ENCODE measurements at places on chromosomes 12 and 14.

GRCh38 chr12:102570256-102570655, 89.9 kb upstream of the IGF1 start:
- DNase-seq: no peak

DNA sequence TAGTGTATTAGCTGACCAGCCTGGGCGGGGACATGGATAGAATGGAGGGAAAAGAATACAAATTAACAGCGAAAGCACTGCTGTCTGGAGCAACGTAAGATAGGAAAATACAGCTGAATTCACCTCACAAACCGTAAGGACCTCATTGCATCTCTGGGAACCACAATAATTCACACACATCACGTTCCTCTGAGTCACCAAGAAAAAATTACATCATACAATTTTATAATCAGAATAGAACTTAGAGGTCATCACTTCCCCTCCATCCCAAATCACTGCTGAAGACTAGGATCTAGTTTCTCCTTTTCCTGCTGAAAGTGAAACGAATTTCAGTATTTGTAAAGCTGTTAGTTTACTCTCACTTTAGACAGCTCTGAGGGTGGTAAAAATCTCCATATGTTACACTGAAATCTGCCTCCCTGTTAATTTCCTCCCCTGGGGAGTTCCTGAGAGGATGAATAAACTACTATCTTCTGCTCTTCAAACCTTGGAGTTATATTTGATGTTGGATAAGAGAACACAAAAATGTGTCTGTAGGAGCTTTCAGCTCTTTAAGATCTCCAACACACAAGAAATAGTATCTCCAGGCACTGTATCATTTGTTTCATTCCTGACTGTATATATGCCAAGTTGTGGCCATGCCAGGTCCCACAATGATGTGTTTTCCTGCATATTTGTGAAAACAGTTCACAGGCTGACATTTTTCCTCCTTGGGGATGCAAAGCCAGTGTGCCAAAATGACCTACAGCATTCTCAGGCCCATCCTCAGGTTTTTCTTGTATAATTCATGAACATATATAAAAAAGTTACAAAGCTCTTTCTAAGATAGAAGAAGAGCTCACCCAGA, 63.8 kb upstream of the SSTR1 start:
- DNase-seq: peak; percentile 83

DNA sequence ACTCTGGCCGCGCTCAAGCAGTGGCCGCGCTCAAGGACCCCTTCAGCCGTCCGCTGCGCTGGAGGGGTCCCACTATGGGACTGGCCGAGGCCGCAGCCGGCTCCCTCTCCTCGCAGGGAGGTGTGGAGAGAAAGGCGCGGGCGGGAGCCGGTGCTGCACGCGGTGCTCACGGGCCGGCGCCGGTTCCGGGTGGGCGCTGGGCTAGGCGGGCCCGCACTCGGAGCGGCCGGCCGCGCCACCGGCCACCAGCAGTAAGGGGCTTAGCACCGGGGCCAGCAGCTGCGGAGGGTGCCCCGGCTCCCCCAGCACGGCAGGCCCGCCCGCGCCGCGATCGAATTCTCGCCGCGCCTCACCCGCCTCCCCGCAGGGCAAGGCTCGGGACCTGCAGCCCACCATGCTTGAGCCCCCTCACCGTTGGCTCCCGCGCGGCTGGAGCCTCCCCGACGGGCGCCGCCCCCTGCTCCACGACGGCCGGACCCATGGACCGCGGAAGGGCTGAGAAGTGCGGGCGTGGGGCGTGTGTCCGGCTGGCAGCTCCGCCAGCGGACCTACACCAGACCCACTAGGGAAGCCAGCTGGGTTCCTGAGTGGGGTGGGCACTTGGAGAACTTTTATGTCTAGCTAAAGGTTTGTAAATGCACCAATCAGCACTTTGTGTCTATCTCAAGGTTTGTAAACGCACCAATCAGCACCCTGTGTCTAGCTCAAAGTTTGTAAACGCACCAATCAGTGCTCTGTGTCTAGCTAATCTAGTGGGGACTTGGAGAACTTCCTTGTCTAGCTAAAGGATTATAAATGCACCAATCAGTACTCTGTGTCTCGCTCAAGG, 49.5 kb downstream of the KLHL28 start:
- no peak for DNase-seq

DNA sequence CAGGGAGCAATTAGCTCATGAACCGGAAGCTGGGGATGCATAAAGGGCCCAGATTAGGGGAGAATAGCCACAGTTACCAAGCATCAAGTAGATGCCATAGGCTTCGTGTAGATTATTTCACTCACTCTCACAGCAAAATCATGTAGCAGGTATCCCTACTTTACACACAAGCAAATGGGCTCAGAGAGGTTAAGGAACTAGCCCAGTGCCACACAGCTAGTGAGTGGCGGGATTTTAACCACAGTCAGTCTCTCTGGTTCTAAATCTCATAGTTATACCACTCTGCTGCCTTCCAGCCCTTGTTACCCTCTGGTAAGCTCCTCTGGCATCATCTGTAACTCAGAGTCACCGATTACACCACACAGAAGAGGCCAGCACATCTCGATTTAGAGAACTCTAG, 49.0 kb downstream of the IQSEC3 start:
- DNase-seq: no peak

- DNase-seq: no peak
Observed at GRCh38 chr12:127767656-127768055, 499.3 kb upstream of the TMEM132C start.

GRCh38 chr14:22276913-22277816, 311.9 kb downstream of the DAD1 start:
- DNase-seq: peak; percentile 25

GRCh38 chr12:92495108-92495507, 207.7 kb upstream of the PLEKHG7 start:
- DNase-seq: no peak

- no peak for DNase-seq
Observed at GRCh38 chr12:103880299-103881142, 39.5 kb upstream of the NT5DC3 start.

DNA sequence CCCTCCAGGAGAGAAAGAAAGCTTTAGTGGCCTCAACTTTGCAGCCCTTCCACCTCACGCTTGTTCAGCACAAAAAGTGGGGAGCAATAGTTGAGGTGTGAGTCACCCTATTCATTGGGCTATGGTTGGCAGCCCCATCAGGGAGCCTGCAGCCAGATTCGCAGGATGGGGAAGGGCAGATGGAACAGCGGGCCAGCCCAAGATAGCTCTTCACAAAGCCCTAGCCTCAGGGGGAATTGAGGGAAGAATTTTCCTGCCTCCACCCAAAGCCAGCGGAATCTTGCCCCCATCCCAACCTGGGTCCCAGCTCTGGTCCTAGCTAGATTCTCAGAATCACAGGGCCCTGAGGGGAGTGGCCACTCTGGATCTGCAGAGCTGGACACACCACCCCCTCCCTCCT, 3.6 kb upstream of the KRT5 start:
- no peak for DNase-seq

- peak; percentile 2 for DNase-seq
Observed at GRCh38 chr12:106389151-106389550, 31.6 kb downstream of the POLR3B start.

- DNase-seq: peak; percentile 46
Observed at GRCh38 chr12:92505254-92506231, 197.2 kb upstream of the PLEKHG7 start.

- no peak for DNase-seq
Observed at GRCh38 chr14:101552786-101553231, 8.5 kb upstream of the DIO3 start.

All from fibroblast of skin of scalp (primary cell).